ENCODE measurements at places on chromosomes 7 and 10.

DNA sequence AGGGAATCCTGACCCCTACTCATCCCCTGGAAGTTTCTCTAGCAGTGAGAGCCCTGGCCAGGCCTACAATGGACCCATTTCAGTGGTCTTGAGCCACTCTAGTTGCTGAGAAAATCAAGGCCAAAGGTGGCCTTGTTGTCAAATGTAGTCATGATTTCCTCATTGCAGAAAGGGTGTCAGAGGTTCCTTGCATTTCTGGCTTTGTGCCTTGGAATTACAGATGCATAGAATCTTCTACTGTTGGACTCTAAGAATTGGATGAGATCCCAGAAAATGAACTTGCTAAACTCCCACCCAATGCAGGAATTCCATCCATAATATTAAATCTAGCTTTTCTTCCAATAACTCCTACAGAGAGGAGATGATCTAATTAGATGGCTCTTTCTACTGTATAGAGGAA lies 12.2 kb downstream of the CPA2 start:
- no peak for DNase-seq

DNA sequence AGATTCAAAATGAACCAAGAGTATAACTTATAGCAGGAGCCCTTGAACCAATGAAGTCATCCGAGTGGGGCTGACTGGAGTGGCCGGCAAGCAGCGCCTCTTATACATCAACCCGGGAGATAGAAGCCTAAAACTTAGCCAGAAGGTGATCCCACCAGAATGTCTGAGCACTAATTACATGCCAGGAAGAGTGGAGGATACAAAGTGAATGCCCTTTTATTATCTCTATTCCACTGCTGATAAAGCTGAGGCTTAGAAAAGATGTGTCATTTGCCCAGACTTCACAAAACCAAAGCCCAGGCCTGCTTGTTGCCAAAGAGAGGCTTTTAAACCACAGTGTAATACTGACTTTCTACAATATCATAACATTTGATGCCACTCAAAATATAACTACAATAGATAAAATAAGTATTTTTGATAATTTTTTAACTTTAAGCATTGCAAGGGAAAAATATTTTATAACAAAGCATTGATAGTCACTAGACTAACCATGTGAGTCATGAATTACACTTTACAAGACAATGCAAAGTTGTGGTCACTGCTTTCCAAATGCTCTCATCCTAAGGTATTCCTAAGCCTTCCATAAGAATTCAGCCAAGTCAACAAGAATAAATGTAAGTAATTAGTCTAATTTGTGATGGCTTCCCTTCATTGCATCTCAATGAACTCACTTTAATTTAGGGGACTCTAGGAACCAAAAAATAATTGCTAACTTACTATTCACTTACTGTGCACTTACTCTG lies 58.6 kb upstream of the ARID5B start:
- DNase-seq = no peak

DNA sequence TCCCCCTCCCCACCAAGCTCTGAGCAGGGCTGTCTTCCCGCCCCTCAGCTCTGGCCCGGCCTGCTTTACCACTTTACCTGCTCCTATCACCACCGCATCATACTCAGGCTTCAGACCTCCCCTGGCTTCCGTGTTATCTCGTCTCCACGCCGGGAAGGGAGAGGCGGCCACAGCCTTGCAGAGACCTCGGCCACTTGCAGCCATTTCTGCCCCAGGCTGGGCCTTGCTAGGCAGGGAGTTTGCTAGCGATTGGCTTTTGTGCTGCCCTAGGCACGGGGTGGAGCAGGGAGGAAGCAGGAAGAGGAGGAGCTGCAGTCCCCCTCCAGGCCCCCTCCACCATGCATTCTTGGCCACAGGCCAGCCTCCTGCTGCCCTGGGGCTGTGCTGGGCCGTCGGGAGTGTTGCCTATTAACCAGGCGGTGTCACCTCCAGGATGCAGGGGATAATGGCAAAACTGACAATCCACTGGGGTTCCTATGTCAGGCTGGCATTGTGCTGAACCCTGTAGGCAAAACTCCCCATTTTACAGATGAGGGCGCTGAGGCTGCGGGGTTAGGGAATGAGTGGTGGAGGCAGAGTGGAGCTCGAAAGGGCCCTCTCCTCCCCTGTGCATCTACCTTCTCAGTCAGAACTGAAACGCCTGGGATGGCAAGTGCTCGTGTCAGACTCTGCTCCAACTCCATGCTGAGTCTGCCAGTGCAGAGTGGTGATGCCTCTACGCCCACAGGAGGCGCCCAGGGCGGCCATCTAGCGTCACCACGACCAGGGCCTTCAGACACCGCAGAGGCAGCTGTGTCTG lies at the start of gene PYROXD2:
Gene PYROXD2, minus strand, starts transcription at position 251 of the 799 bp plus-strand sequence. Its CDS starts 47 bp downstream, at position 204.
- DNase-seq = peak; percentile 11

DNA sequence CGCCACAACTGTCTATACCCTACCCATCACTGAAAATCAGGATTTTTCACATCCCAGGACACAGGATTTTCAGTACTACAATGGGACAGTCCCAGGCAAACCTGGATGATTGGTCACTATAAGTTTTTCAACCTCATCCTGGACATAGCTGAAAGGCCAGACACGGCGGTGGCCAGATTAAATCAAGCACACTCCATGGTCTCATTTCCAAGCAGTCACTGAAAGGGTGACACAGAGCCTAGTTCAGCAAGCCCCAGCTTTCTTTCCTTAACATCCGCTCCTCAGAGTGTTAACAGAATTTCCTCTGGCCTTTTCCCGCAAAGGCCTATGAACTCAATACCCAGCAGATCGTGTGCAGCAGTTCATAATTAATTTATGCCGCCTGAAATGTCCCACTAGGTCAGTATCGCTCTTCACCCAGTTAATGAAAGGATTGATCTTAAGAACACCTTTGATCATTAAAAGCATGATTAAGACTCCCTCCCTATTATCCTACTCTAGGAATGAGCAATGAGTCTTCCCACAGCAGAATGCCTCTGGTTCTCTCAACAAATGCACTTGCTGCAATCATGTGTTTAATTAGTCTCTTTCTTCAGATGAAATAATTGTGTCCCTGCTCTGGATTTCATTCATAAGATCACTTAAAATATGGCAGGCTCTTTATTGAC lies 104.0 kb upstream of the NANOS1 start:
- no peak for DNase-seq

- DNase-seq = no peak
Measured at GRCh38 chr7:137934941-137935883, 66.7 kb downstream of the CREB3L2 start.

DNA sequence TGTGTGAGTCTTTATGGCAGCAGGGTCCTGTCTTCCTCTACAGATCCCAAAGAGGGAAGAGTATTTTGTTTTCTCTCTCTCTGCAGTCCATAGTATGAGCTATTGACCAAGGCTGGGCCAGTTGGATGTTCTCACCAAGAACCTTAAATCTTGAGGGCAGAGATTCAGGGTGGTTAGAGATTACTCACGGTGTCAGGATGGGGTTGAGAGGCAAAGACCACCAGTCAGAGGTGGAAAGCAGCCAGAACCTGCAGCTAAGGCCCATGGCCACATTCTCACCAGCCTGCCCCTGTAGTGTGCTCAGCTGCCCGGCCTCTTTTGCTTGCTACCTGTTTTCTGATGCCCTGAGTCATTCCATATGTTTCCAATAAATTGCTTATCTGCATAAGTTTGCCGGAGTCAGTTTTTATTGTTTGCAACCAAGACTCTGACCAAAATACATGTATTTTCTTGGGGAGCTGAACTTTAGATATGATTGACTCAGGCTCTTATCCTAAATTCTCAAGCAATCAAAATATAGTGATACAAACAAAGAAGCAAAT lies 67.0 kb downstream of the MAP3K8 start:
- DNase-seq = no peak

DNA sequence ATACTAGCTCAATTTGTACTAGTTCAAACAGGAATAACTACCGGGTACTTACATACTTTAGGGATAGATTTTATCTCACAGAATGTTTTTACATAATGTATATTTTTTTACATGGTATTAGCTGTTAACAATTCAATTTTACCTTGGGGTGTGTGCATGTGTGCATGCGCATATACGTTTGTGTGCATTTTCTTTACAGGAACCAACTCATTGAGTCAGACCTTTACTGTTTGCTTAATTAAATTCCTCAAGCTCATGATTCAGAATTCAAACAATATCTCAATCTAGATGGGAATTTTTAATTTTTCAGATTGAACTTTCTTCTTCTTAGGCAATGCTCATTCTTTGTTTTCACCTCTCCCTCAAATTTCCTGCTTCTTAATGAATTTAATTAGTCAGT lies 24.7 kb upstream of the WASL start:
- no peak for DNase-seq

- DNase-seq = no peak
Measured at GRCh38 chr7:70215491-70215890, 617.2 kb downstream of the AUTS2 start.

DNA sequence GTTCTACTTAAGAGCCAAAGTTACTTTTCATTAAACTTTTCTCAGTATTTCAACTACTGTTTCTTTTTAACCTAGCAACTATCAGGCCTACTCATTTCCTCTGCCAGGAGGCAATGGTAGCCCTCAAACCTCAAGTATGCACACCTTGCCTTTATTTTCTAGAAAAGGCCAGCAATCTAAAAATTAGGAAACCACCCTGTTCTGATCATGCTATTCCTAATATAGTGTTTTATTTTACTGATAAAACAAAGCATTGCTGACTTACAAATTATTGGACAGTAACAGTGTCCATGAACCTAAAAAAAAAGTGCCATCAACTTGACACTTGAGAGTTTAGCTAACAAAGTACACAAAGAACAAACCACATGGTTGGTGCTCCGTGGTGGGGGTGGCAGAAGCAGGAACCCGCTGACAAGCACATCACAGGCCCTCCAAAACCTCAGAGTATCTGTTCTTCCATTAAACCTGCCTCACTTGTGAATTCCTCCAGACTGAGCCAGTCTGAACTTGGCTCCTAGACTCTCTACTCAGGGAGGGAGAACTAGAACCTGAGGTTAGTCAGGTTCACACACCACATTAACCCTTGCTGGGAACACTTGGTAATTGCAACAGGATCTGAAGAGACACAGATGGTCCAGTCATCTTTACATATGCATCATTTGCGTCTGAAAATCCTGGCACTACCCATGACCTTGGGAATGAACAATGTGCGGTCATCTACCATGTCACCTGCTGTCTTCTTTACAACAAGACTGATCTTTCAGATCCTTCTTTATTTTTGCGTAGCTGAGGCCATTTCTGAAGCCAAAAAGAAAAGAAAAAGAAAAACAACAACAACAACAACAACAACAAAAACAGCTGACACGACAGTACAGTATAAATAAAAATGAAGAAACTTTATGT lies 31.9 kb downstream of the PIP4K2A start:
- DNase-seq = peak; percentile 53

DNA sequence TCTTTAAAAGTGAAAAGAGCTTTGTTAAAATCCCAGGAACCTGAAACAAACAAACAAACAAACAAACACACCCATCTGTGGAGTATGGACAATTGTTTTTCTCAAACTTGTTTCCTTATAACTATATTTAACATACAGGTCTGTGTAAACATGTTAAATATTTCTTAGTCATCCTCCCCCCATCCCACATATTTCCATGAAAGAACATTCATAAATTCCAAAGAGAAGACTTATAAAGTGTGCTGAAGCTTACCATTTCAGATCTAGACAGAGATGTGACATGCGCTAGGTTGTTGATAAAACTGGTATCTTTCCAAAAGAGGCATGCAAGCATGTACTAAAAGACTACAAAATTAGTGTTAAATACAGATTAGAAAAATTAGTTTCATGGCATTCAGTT lies 6.5 kb downstream of the FKBP14 start:
- DNase-seq = no peak

GRCh38 chr7:106062006-106062405 lies 50.1 kb downstream of the SYPL1 start:
- no peak for DNase-seq

DNA sequence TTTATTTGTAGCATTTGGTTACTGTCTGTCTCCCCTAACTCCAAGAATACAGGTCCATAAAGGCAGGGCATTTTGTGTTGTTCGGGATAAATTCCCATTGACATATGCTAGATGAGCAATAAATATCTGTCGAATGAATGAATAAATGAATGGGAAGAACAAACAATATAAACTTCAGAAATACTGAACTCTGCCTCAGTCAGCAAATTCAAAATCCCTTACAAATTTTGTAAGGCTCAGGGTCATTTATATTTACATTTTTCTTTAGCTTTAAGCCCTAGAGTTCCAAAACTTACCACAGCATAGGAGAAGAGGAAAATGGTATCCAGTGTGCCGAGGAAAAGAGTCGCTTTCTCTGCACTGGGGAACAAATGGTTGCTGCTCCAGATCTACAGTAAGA lies 29.0 kb downstream of the SLC37A3 start:
- no peak for DNase-seq
